ENCODE measurements at places on chromosomes 2 and 18. TPM values are rescaled to one million over a fixed set of nuclear protein-coding genes. Genes with fewer than 3 reads are reported as not detected.

DNA sequence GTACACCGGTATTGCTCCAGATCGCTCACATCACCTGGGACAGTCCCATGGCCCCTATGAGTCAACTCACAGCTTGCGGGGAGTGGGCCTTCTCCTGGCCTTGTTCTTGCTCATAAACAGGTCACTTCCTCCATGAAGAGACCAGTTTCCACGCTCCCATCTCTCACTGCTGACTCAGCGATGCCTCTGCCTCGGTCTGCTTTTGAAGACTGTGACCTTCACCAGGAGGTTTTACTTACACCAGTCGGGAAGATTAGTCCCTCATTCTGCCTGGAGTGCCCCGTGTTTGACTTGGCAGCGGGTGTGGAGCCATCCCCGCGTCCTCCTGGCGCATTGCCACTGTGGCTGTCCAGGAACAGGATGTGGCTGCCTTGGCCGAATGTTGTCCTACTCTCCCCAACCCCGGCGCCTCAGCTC lies 159.8 kb downstream of the RHBDD1 start:
- no peak for DNase-seq

- no peak for DNase-seq
These were observed 2.1 kb downstream of the IL1B start for GRCh38 chr2:112834396-112835037.

Gene ANKRD29
- 2.2 TPM for total RNA-seq

DNA sequence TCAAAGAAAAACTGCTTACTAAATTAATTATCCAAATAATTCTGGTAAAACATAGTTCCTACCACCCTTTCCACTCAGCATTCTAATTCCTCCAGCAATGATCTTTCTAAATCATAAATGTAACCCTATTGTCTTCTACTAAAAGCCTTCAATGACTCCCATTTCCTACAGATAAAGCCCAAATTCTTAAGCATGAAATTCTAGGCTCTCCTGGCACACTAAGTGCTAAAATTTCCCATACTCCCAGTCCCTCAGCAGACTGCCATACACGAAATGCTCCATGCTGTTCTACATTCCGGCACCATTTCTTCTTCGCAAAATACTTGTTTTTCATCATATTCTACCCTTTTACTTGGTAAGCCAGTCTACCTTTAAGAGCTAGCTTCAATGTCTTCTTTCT lies 96.9 kb downstream of the CHN1 start:
- DNase-seq, result no peak

Gene VAMP8
- 26.1 TPM for total RNA-seq

Gene RPRM
- 2.8 TPM for total RNA-seq

Gene CYP27A1
- total RNA-seq, result 17.2 TPM

Gene DAW1
- 0.43 TPM for total RNA-seq

Gene LDLRAD4
- total RNA-seq, result 41.2 TPM

Gene CD226
- 0.22 TPM for total RNA-seq

DNA sequence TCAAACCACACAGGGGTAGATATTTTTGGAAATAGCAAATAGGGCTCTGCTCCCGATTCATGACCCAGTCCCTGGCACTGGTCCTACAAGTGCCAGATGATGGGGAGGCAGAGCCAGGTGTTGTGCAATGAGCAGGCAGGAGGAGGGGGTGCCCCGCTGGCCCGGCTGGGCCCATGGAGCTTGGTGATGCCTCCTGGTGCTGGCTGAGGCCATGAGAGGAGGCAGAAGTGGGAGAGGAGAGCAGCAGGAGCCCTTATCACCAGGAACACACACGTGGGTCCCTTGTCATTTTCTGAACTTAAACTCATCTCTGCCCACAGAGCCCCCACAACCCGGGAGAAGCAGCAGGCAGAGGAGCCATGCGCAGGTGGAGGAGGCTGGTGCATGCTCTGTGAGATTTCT lies 90.5 kb upstream of the MAPK4 start:
- DNase-seq, result no peak

Gene RRM2
- total RNA-seq, result 0.63 TPM

- no peak for DNase-seq
These were observed 63.0 kb upstream of the CCBE1 start for GRCh38 chr18:59760212-59760611.

GRCh38 chr2:69652206-69652605 lies 8.7 kb upstream of the AAK1 start:
- DNase-seq, result no peak

DNA sequence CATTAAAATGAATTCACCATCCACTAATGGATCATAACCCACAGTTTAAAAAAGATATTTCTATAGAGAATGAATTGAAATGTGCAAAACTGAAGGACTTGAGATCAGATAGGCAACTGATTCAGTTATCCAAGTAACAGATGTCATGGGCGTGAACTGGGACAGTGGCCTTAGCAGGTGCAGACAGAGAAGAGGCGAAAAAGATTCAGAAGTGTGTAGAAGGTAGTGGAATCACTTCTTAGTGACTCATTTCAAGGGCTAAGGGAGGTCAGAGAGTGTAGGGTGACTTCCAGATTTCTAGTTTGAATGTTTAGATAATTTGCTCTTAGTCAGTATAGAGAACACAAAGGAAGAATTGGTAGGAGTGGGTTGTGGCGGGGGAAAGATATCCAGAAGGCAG lies 79.7 kb downstream of the EHBP1 start:
- DNase-seq, result no peak

- no peak for DNase-seq
These were observed 62.7 kb upstream of the ST3GAL5 start for GRCh38 chr2:85951351-85952067.

Gene CYP1B1
- 25.1 TPM for total RNA-seq

Gene RAB6C
- total RNA-seq, result not detected

DNA sequence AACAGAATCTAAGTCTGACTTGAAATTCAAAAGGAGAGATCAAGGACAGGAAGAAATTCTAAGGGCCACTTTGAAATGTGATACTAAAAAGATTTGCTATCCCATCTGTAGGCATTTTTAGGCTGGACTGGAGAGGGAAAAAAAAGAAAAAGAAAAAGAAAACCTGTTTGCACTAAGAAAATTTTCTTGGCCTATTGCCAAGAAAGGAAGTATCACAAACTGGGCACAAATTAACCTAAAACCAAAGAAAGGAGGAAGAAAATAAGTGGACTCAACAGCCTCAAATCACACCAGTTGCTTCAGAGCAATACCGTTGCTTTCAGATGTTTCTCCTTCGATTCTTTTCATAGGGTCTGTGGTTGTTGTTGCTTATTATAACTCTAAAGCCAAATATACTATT lies 287.9 kb upstream of the VRK2 start:
- DNase-seq, result no peak

DNA sequence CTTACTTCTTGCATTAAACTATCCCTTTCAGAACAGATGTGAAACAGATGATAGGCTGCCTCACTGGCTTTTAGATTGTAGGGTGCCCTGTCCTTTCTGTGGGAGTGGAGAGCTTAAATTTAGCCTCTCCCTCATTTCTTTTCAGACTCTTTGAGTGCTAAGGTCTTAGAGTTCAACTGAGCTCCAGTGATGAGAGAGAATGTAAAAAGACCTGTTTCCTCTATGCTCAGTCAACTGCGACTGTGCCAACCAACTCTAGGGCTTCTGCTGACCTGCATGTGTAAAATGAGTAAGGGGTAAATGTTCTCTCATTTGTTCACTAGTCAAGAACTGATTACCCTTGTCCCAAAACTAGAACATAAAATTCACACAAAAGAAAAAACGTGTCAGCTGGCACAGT lies 104.8 kb upstream of the TGFA start:
- DNase-seq, result no peak

DNA sequence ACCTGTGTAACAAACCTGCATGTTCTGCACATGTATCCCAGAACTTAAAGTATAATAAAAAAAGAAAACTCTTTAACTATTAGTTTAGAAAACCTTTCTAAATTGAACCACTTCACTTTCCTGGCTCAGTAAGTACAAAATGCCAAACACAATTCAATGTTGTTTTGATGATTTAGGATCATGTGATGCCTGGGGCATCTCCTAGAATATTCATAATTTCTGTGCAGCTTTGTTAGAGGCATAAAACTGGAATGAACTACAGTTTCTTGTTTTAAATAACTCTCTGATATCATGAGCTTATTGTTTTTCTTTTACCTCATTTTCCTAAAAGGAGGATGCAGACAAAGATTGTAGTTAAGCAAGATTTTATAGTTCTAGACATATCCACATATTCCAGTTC lies 139.0 kb upstream of the SESTD1 start:
- no peak for DNase-seq

DNA sequence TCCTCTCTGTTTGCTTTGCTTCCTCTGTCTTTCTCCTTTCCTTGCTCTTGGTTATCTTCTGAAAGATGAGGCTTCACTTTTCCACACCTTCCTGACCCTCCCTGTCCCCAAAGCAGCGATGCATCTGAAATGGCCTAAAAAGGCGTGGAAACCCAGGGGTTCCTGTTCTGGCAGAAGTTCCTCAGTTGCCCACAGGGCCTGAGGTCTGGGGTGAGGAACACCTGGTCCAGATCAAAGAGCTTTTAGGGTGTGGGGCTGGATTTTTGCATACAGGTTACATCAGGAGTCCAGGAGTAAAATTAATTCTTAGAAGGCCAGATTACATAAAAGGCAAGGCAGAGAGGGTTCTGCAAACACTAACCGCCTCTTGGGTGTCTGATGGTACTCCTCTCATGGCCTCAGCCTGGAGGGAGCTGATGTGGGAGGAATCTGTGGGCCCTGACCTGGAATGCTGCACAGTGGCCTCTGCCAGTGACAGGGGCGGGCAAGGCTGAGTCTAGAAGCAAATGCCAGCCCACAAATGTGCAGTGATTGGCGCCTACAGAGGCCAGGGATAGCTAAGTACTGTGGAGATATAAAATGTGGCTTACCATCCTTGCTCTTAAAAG lies 41.8 kb downstream of the INPP4A start:
- DNase-seq, result no peak
